ENCODE measurements at places on chromosomes 13 and 19. TPM values are rescaled to one million over a fixed set of nuclear protein-coding genes. Genes with fewer than 3 reads are reported as not detected.

Gene TMC4
- 57.6 TPM for total RNA-seq

Gene SLC10A2
- not detected for total RNA-seq

Gene PBX4
- total RNA-seq = 3.7 TPM

Gene PMIS2
- total RNA-seq = not detected

Gene CCDC124
- 55.3 TPM for total RNA-seq

Gene RASAL3
- 15.0 TPM for total RNA-seq

Gene RFPL4A
- not detected for total RNA-seq

Gene SCGB2B2
- 1.5 TPM for total RNA-seq

Gene LRRC25
- total RNA-seq = 35.4 TPM

Gene SLITRK6
- total RNA-seq = 5.1 TPM

Gene CILP2
- total RNA-seq = 0.12 TPM

DNA sequence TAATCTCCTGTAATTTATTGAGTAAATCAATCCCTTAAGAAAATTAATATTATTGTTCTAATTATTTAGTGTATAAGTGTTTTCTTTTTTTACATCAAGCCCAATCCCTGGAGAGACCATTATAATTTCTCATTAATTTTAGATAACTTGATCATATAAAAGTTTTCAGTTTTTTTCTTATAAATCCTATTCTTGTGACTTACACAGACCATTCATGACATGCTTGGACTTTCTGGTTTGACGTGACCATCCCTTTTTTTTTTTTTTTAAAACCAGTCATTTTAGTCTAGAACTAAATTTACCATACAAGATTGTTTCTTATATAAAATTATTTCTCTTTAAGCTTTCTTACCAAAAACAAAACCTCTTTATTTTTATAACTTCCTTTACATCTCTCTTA lies 5.4 kb upstream of the MTRF1 start:
- no peak for DNase-seq
- H3K27me3 ChIP-seq = no peaks in the 10 kb centered on the region
- no peaks in the 10 kb centered on the region for H3K36me3 ChIP-seq
- H3K27ac ChIP-seq = no peak overlapping the region

DNA sequence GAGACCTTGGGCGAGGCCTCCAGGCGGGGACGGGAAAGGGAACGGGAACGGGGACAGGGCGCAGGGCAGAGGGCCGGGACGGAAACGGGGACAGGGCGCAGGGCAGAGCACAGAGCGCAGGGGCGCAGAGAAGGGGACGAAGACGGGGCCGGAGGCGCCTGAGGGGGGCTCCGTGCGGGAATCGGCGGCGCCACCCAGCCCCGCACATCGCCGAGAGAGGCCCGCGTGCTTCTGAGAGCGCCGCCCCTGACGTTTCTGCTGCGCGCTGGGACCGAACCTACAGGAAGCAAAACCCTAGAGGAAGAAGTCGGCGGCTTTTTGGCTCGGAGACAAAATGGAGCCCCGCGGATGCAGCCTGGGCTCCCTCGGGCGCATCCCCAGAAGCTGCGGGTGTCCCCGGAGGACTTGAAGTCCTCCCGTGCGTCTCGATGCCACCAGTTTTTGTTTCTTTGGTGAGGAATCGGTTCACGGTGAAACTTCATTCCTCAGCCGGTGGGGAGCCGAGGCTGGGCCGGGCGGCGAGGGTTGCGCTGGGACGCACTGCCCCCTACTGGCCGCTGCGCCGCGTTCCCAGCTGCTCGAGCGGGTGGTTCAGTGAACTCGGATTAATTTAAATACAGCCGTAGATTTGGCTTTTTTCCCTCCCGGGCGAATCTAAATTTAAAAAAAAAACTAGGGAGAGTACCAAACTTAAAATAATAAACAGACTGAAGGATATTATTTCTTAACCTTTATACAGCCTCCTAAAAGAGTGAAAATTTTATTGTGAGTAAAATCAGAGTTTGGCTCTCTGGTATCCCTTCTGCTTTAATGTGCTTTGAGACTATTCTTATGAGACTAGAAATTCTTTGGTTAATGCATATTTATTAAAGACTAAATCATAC lies 350.0 kb upstream of the ARGLU1 start:
- H3K4me1 ChIP-seq = peaks cover 16% of the 10 kb centered on the region
- peak; percentile 76 for DNase-seq
- H3K36me3 ChIP-seq = no peaks in the 10 kb centered on the region
- H3K27me3 ChIP-seq = no peaks in the 10 kb centered on the region
- peak overlapping the region; percentile 90 for H3K27ac ChIP-seq

DNA sequence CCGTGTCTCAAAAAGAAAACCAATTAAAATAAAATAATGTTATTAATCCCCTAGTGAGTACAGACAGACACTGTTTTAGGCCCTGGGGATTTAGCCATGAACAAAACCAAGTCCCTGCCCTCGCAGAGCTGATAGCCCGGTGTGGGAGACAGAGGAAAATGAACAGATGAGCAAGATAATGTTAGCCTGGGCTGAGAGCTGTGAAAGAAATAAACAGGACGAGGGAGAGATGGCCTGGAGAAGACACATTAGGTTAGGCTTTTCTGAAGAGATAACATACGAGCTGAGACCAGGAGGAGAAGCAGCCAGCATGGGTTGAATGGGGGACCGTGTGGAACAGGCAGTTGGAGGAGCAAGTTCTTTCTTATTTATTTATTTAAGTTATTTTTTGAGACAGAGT lies 9.0 kb downstream of the RELB start:
- H3K4me1 ChIP-seq = no peaks in the 10 kb centered on the region
- H3K27me3 ChIP-seq = no peaks in the 10 kb centered on the region
- no peak overlapping the region for H3K4me3 ChIP-seq
- peaks cover 40% of the 10 kb centered on the region for H3K36me3 ChIP-seq

- no peak overlapping the region for H3K27ac ChIP-seq
- H3K36me3 ChIP-seq = no peaks in the 10 kb centered on the region
- no peak overlapping the region for H3K4me3 ChIP-seq
- H3K27me3 ChIP-seq = no peaks in the 10 kb centered on the region
These were observed 111.4 kb downstream of the CCNA1 start for GRCh38 chr13:36543671-36544070.

DNA sequence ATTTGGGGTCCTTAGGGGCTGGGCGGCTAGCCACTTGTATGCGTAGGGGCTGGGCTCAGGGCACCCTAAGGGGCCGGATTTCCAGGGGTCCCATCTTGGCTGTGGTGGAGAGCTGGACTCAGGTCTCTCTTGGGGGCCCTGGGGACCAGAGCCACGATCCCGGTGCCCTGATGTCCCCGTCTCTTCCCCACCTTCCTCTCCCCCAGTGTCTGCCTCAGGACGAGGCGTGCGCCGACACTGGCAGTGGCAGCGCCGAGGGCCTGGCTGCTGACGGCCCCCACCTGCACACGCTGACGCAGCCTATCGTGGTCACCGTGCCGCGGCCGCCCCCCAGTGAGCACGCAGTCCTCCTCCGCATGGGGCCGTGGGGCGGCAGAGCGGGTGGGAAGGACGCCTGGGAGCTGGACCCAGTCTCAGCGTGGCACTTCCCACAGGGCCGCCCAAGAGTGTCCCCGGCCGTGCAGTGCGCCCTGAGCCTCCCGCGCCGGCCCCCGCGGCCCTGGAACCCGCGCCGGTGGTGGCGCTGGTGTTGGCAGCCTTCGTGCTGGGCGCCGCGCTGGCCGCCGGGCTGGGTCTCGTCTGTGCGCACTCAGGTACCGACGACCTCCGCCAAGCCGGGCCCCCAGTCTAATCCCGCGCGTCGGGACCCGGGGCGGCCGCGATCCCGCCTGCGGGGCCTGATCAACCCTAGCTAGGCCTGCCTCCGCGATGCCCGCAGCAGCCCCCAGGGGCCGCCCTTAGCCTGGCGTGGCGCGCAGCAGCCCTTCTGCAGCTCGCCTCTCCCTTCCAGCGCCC lies 2.7 kb upstream of the SNAPC2 start:
- H3K27ac ChIP-seq = no peak overlapping the region
- peak overlapping the region; percentile 49 for H3K4me3 ChIP-seq
- H3K36me3 ChIP-seq = peaks cover 16% of the 10 kb centered on the region
- peaks cover 54% of the 10 kb centered on the region for H3K4me1 ChIP-seq
- DNase-seq = peak; percentile 68

GRCh38 chr19:4538601-4538954 lies 1.3 kb downstream of the LRG1 start:
- no peaks in the 10 kb centered on the region for H3K36me3 ChIP-seq
- H3K4me3 ChIP-seq = no peak overlapping the region
- H3K4me1 ChIP-seq = peaks cover 16% of the 10 kb centered on the region
- DNase-seq = no peak
- no peak overlapping the region for H3K27ac ChIP-seq
- H3K27me3 ChIP-seq = peaks cover 11% of the 10 kb centered on the region

DNA sequence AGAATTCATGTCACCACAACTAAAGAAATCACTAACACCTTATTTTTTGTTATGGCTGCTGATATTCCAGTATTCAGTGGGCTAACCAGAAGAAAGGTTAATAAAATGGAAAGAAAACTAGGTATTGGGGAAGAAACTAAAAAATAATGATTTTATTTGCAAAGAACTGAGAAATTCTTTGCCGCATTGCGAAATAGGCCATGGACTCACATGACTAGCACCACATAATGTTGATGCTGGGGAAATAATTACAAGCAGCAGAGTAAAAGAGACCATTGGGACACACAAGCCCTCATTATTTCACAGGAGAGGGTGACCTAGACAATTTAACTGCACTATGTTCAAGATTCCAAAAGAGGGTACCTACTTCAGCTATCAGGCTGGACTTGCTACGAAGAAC lies 1411.5 kb downstream of the SLITRK5 start:
- no peak overlapping the region for H3K27ac ChIP-seq
- no peaks in the 10 kb centered on the region for H3K27me3 ChIP-seq
- no peaks in the 10 kb centered on the region for H3K36me3 ChIP-seq
- H3K4me1 ChIP-seq = no peaks in the 10 kb centered on the region
- no peak overlapping the region for H3K4me3 ChIP-seq
- no peak for DNase-seq

GRCh38 chr13:20997301-20998161 lies 63.9 kb downstream of the LATS2 start:
- H3K4me3 ChIP-seq = no peak overlapping the region
- DNase-seq = no peak
- no peaks in the 10 kb centered on the region for H3K27me3 ChIP-seq
- H3K4me1 ChIP-seq = peaks cover 14% of the 10 kb centered on the region

- H3K4me1 ChIP-seq = no peaks in the 10 kb centered on the region
- no peak overlapping the region for H3K27ac ChIP-seq
- no peaks in the 10 kb centered on the region for H3K36me3 ChIP-seq
- no peak overlapping the region for H3K4me3 ChIP-seq
- DNase-seq = no peak
These were observed 54.1 kb downstream of the SLC7A1 start for GRCh38 chr13:29541400-29541799.

DNA sequence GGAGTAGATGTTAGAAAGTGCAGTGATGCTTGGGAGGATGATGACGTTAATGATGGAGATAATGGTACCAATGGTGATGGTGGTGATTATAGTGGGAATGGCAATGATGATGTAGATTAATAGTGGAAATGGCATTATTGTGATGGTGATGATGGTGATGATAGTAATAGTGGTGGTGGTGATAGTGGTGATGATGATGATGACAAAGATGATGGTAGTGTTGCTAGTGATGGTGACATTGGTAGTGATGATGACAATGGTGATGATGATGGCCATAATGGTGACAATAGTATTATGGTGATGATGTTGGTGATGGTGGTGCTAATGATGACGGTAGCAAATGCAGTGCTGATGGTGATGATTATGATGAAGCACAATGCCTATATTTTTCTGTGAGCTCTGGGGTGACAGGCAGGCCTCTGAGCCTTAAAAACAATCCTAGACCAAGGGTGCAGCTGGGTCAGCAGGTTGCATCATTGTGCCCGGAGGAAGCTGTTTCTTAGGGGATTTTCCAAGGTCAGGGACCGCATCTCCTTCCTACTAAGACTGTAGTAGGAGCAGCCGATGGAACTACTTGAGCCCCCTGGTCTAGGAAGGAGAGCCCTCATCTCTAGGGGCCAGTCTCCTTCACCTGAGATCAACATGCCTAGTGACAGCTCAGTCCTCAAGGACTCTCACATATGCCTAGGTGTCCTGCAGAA lies 7.8 kb downstream of the CEACAM18 start:
- H3K4me1 ChIP-seq = no peaks in the 10 kb centered on the region
- no peak overlapping the region for H3K4me3 ChIP-seq
- no peak overlapping the region for H3K27ac ChIP-seq
- DNase-seq = no peak
- H3K27me3 ChIP-seq = peaks cover 5% of the 10 kb centered on the region

- DNase-seq = no peak
- H3K4me1 ChIP-seq = no peaks in the 10 kb centered on the region
- H3K4me3 ChIP-seq = no peak overlapping the region
- no peaks in the 10 kb centered on the region for H3K36me3 ChIP-seq
These were observed 14.9 kb downstream of the ITGBL1 start for GRCh38 chr13:101467415-101467814.

- DNase-seq = peak; percentile 52
- H3K4me3 ChIP-seq = no peak overlapping the region
- no peaks in the 10 kb centered on the region for H3K36me3 ChIP-seq
- H3K4me1 ChIP-seq = peaks cover 23% of the 10 kb centered on the region
- H3K27me3 ChIP-seq = no peaks in the 10 kb centered on the region
These were observed 13.5 kb upstream of the BSG start for GRCh38 chr19:558770-559439.

Measured in lower lobe of right lung (tissue), 2 donors.